ENCODE measurements at places on chromosomes 1 and 21.

- no peak for DNase-seq
Observed at GRCh38 chr1:66305927-66306326, 228.0 kb upstream of the SGIP1 start.

GRCh38 chr1:41383094-41383852 is 22.0 kb downstream of the FOXO6 start:
- DNase-seq, result peak; percentile 24

GRCh38 chr1:84152649-84153056 is 8.6 kb downstream of the PRKACB start:
- DNase-seq, result no peak

GRCh38 chr1:233224311-233224710 is 71.2 kb downstream of the PCNX2 start:
- DNase-seq, result no peak

- no peak for DNase-seq
Observed at GRCh38 chr1:151963288-151963687, 30.4 kb downstream of the S100A10 start.

DNA sequence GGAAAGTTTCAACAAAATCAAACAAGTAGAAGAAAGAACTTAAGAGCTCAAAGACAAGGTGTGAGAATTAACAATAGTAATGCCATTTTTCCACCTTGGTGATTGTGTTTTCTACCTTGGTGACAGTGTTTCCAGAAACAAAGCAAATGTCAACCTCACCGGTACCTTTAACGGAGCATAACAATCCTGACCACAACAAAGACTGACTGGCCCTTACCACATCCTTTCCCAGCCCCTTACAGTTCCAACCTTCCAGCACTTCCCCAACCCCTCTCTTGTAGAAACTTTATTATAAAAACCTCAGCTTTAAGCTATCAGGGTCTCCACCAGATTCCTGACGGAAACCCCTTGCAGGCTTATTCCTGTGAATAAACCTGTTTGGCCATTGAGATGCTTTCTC is 16.7 kb downstream of the STYXL2 start:
- no peak for DNase-seq

GRCh38 chr1:230861970-230862595 is 6.2 kb downstream of the C1orf198 start:
- DNase-seq, result peak; percentile 86

DNA sequence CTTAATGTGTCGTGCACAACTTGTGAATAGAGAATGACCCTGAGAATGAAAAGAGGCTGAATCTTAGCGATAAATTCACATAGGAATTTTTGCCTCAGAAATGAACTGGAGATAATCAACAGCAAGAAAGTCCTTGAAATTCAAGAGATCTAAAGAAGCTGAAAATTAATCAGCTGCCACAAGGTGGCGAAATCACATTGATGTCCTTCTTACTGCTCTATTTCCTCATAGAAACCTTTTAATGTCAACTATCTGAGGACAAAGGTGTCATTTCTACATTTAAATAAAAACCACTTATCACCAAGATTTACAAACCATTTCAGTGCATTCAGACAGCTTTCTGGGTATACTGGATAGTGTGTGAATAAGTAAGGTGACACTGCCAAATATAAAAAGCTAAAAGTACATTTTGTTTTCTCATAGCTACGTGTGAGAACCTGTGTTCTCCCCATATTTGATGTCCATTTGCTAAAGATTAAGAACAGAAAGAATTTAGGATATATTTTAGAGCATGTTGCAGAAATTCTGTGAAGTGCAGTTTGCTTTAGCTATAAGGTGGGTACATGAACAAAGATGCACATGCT is 485.3 kb upstream of the PTBP2 start:
- peak; percentile 80 for DNase-seq

DNA sequence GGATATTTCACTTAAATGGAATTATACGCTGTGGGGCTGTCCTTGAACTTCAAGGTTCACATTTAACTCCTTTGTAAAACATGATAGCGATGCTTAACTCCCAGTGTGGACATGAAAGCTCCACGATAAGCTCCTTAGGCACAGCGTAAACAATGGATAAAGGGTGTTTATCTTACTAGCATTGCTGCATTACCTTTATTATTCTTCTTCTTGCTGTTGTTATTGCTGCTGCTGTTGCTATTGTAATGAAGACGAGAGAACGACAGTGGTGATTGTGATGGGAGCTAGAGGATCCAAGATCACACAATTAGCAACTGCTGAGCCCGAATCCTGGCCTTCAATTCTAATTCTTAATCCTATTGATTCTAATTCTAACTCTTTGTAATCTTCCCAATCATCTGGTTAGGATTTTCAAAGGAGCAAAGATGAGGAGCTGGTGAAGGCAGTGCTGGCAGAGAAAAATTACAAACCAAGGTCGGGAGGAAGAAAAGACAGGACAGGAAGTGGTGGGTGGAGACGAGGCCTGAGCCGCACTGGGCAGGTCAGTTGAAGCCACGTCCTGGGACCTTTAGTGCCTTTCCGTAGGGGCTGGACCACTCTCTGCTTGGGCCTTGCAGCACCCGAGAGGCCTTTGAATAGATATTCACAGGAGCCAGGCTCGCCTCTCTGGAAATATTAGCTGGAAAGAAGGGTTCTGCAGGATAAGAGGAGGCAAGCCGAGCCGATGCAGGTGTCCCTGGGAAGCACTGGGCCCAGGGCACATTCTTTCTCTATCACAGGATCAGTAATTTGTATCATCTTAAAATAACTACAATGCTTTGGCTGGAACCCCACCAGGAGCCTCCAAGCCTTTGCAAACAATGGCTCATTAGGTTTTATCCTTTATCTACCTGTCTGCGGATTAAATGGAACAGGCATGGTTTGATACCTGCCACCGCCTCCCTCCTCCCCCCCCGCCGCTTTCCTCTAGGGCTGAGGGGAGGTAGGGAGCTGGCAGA is 571.6 kb downstream of the AJAP1 start:
- DNase-seq, result no peak

DNA sequence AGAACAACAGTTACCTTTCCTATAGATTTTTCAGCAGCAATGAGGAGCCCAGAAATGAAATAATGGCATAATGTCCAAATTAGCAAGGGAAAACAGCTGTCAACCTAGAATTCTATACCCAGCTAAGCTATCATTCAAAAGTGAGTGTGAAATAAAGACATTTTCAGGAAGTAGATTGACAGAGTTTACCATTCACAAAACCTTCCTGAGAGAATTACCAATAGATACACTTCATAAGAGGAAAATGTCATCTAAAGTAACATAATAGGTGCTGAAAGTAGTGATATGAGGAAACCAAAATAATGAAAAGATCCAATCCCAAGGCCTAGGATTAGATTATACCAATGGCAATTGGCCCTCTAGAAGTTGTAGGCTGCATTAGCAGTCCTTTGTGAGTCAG is 34.6 kb downstream of the OBSCN start:
- no peak for DNase-seq

DNA sequence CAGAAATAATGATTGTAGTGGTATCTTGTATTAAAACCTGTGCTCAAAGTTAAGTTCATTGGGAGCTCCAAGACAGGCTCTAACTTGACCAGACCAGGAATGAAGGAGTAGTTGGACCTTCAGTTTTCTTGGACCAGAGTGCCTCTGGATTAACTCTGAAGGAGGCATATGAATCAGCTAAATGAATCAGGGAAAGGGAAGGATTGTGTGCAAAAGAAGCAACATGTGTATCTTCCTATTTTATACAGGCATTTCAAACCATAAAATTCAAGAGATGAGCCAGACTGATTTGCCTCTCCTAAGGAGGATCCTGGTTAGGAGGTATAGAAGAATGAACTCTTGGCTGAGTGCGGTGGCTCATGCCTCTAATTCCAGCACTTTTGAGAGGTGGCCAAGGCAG is 71.4 kb downstream of the CC2D1B start:
- DNase-seq, result no peak

- DNase-seq, result no peak
Observed at GRCh38 chr21:15444118-15444960, 285.4 kb upstream of the USP25 start.

- no peak for DNase-seq
Observed at GRCh38 chr1:59305188-59305587, 8.3 kb downstream of the FGGY start.

DNA sequence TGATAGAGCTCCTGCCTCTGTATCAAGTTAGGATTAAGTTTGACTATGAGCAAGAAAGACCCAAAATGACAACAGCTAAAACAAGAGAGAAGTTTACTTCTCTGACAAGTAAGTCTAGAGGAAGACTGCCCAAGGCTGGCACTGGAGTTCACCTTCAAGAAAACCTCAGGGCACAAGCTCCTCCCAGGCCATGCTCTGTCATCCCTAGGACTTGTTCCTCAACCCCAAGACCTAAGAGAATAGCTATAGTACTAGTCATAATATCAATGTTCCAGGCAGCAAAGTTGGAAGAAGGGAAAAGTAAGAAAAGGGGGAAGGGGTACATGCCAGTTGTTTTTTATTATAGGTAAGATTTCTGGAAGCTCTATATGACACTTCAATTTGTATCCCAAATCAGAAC is 26.4 kb upstream of the DARS2 start:
- no peak for DNase-seq

Measured in astrocyte of the spinal cord (primary cell).